Skin of body (tissue), 3 donors: ENCODE measurements at places on chromosomes 4 and X. TPM values are rescaled to one million over a fixed set of nuclear protein-coding genes. Genes with fewer than 3 reads are reported as not detected.

- DNase-seq, result no peak
Observed at GRCh38 chr4:188728359-188728758, 589.1 kb downstream of the TRIML1 start.

IQCM gene
- not detected for total RNA-seq

GRCh38 chr4:106369456-106370060, 980 bp upstream of the GIMD1 start:
- DNase-seq, result peak; percentile 91

GRCh38 chrX:43822014-43822413, 60.2 kb downstream of the MAOB start:
- DNase-seq, result no peak

BCORL1 gene
- 5.1 TPM for total RNA-seq

- DNase-seq, result no peak
Observed at GRCh38 chrX:72041176-72041575, 90.5 kb downstream of the RTL5 start.

- DNase-seq, result no peak
Observed at GRCh38 chrX:10506781-10507180, 113.6 kb downstream of the MID1 start.

SLITRK4 gene
- 1.6 TPM for total RNA-seq

DNA sequence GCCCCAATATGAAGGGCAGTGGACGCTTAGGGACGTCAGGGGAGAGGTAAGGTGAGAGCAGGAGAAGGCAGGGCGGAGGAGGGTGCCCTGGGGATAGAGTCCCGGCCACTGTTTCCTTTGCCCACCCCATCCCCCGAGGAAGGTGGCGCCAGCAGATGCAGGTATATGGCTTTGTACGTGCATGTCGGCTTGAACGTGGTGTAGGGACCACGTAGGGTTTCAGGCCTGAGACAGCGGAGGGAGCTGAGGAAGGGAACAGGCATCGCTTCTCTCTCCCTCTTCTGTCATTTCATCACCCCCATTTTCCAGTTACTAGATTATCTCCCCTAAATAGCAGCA, 97.9 kb downstream of the PHKA2 start:
- no peak for DNase-seq
